ENCODE measurements at places on chromosomes 2 and 18.
A peak's percentile ranks its signal among the peaks of the same experiment; 100 is the strongest.

GRCh38 chr18:50330176-50330575 is 42.7 kb upstream of the CXXC1 start:
- no peak for DNase-seq

DNA sequence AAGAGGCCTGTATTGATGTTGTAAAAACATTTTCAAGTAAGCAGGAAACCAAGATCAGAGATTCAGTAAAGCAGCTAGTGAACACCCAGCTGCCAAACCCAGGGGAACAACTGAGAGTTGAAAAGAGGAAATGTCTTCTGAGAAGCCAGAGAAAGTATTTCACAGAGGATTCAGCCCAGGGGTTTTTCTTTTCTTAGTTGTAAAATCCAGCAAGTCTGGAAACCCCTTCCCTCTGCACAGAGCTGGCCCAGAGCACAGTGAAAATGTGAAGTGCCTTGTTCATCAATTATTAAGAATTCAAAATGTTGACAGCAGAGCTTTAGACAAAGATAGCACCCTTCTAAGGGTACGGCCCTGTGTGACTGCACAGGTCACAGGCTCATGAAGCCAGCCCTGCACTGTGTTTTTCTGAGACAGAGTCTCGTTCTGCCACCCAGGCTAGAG is 28.4 kb downstream of the AFF3 start:
- DNase-seq: peak; percentile 79

DNA sequence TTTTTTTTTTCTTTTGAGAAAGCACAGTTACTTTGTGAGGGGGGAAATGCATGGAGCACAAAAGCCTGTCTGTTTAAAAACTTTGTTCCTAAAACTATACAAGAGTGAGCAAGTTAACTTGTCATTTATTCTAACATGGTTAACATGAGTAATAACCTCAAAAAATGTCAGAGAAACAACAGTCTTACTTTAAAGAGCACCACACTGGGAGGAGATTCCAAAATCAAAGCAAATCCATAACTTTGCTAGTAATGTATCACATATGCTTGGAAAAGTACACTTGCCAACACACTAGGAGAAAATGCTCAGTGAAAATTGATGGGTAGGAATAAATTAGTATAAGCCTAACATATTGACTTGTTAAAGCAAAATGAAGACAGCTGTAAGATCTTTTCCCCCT is 157.1 kb downstream of the PRPF40A start:
- no peak for DNase-seq

GRCh38 chr18:50527636-50528307 is 32.1 kb upstream of the MAPK4 start:
- DNase-seq: no peak

- DNase-seq: no peak
Measured at GRCh38 chr18:33372442-33372841, 68.1 kb downstream of the CCDC178 start.

All from Jurkat, Clone E6-1 (cell line).